ENCODE measurements at places on chromosomes 2 and 18.

DNA sequence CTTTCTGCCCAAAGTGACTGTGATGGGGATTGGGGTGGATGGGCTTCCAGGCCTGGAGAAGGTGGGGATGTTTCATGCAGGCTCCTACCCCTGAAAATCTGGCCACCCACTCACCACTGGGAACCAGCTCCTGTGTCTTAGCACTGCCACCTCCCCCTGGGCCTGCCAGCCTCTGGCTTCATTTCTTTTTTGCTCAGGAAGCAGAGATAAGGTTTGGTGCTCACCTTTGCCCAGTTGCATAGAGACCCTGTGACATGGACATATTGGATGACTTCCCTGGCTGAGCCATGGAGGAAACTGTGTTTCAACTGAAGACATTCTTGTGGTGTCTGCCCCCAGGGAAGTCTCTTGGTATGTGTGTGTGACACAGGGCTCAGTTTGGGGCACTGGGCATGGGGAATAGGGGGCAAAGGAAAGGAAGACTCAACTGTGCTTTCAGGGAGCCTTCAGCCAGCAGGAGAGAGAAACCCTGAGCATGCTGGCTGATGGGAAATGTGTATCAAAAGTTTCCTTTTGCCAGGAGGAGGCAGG is 16.7 kb downstream of the CTIF start:
- no peak for DNase-seq

DNA sequence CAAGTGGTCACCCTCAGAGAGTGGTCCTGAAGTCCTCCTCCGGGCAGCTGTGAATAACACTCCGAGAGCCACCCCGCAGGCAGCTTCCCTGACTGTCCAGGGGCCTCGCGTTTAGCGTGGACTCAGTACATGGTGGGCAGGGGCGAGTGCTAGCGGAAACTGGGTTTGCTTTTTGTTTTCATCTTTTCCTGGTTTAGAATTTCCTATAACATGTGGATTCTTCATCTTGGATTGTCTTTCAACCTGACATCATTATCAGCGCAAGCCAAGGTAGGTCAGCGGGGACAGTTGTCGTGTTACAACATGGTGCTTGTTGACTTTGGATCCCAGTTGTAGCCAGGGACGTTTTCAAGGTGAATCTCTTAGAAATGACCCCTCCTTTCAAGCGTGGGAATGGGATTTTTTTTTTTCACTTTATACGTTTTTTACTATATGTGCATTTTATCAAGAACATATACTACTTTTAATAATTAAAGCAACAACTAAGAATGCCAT is 20.9 kb downstream of the RMC1 start:
- no peak for DNase-seq

- no peak for DNase-seq
Observed at GRCh38 chr18:79950515-79951341, 725 bp downstream of the SLC66A2 start.

- no peak for DNase-seq
Observed at GRCh38 chr2:226873051-226873620, 37.3 kb downstream of the RHBDD1 start.

GRCh38 chr2:52916981-52917380 is 850.6 kb upstream of the CHAC2 start:
- no peak for DNase-seq

- DNase-seq: no peak
Observed at GRCh38 chr18:23401400-23402347, 51.4 kb upstream of the RIOK3 start.

GRCh38 chr2:186664385-186665043 is 29.3 kb upstream of the FAM171B start:
- no peak for DNase-seq

DNA sequence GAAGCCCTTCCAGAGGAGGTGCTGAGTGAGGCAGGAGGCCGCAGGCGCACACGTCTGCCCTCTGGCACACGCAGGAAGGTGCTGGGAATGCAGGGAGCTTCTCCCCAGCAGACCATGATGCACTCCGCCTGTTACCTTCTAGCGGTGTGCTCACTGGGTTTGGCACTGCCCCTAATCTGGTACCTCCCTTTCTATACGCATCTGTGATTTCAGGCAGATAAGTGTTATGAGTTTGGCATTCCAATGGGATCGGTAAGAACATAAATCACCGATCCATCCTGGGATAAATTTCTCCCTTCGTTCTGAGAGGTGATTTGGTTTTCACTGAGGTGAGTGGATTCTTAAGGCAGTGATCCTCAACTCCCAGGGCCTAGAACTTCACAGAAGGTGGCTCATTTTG is 34.6 kb downstream of the ODC1 start:
- no peak for DNase-seq

GRCh38 chr2:56040189-56040588 is 116.6 kb upstream of the EFEMP1 start:
- no peak for DNase-seq

- no peak for DNase-seq
Observed at GRCh38 chr2:29035016-29035745, 39.1 kb downstream of the PCARE start.

GRCh38 chr2:28754321-28754720 is 2.7 kb downstream of the PPP1CB start:
- DNase-seq: no peak

DNA sequence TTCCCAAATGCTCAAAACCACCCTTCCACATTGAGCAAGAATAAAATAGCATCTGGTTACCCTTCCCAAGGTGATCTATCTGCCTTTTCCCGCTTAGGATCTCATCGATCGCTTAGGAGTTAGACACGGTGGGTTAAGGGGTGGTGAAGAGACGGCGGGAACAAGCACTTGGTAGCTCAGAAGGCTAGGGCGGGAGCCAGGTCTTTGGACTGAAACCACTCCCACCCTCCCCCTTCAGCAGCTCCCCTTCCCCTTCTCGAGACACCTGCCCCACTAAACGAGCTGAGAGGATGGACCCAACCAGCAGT is 513 bp downstream of the THOC1 start:
- DNase-seq: no peak

DNA sequence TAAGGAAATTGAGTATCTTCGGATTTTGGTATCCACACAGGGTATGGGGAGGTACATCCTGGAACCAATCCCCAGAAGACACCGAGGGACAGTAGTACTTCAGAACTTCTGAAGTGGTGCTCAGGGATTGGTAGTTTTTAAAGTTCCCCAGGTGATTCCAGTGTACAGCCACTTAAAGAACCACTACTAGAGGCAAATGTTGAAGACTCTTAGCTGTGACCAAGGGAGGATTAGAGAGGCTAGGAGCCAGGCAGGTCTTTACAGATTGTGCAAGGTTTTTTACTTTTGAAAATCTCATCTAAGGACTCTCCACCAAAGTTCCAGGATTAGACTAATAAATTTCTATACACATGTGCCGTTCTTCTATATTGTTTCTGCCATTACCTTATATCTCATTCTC is 52.9 kb upstream of the GLS start:
- no peak for DNase-seq

DNA sequence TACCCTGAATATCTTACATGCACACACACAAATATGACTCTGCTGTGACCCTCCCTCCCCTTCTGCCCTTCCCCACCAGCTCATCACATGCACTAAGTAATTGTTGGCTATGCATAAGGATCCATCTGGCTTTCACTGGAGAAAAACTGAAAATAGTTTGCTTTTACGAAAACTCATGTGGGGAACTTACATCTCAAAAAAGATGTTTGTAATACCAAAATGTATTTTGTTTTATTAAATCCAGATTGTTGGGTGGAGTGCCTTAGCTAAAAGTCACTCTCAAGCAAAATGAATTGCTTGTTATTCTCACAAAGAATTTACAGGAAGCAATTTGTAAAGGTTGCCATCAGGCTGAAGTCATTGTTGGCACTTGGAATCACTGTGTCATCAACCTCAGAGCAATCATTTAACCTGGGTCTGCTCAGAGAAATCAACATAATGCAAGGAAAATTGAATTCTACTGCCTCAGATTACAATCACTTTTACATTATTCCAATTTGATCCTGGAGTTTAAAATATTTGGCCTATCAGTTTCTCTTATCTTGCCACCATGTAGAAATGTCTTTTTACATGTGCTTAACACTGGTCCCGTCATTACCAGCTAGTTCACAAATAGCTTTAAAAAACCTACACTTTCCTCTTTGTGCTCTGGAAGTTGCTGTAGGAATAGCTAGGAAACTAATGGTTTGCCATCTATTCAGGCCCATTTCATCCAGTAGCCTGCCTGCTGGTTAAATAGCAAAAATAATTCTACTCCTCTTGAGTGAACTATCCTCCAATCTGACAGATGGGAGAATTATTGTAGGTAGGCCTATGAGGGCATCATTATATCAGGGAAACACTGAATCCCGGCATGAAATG is 90.3 kb upstream of the TMEM17 start:
- DNase-seq: no peak

DNA sequence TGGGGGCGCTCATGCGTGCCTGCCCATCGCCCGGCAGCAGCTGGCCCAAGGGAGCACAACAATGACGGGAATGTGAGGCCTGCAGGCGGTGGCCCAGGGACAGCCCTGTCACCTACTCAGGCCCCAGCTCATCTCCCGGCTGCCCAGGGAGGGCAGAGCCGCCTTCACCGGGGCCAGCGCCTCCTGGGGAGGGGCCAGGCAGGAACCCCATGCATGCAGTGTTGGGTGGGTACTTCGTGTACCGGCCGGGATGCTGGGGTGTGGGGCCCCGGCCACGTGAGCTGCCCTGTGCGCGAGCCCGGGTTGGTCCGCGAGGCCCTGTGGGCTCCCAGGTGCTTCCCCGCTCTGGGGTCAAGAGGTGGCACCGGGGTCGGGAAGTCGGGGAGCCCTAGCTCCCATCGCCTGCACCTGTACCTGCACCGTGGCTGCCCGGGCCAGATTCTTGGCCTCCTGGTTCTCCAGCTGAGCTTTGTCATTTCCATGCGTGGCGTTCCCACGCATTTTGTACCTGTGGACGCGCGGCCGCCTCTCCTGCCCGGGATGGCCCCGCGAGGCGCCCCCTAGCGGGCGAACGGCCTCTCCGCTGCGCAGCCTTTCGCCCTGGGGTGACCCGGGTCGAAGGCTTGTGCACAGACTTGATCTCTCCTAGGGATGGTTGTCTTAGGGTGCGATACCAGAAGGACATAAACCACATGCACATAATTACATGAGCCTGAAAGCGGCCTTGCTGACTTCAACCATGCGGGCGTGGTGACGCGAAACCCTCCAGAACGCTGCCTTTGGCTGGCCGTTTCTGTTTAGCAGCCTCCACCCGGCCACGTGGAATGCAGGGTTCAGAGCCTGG is 950 bp downstream of the KLHL30 start:
- no peak for DNase-seq

DNA sequence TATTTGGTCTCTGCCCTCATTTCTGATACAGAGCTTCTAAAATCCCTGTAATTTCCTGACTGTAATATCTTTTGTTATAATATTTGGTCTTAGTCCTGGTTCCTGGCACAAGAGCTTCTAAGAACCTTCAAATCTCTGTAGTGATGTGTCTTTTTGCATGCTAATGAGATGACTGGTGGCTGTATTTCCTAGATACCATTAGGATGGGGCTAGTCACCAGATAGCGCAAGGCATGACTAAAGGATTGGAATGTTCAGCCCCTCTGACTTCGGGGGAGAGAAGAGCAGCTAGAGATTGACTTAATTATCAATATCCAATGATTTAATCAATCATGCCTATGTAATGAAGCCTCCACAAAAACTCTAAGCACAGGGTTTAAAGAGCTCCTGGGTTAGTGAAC is 620.8 kb upstream of the ACVR2A start:
- no peak for DNase-seq

- no peak for DNase-seq
Observed at GRCh38 chr2:200274116-200275075, 32.1 kb upstream of the SPATS2L start.

- DNase-seq: no peak
Observed at GRCh38 chr18:38115201-38115600, 549.6 kb upstream of the CELF4 start.

DNA sequence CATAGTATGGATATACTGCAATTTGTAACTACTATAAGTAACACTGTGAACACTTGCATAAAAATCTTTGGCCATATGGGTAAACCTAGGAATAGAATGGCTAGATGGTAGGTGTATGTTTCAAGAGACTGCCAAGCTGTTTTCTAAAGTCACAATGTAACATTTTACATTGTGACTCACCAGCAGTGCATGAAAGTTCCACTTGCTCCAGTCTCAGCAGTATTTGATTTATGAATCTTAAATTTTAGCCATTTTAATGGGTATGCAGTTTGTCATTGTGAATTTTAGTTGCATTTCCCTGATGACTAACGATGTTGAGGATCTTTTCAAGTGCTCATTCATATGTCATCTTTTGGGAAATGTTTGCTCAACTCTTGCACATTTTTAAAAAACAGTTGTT is 86.1 kb downstream of the FARSB start:
- no peak for DNase-seq

GRCh38 chr18:50695431-50696176 is 124.2 kb downstream of the MRO start:
- DNase-seq: no peak

DNA sequence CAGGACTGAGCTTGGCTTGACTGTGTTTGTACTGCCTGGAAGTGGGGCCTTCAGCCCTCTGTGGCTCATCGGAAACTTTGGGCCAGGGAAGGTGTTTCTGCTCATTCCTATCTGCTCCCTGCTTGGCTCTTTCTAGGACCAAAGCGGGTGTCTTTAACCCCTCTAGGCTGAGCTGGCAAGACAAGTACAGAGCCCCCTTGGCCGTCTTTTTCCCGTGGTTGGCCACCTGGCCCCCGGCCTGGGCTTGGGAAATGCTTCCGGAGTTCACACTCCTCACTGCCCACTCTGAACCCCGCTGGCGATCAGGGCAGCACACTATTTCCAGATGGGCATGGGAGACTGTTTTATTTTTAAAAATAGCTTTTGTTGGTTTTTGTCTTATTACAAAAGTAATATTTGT is 243.0 kb downstream of the DYSF start:
- DNase-seq: no peak

GRCh38 chr2:189625636-189626035 is 35.6 kb upstream of the ASNSD1 start:
- DNase-seq: no peak

- no peak for DNase-seq
Observed at GRCh38 chr2:65608466-65608865, 176.1 kb upstream of the SPRED2 start.

DNA sequence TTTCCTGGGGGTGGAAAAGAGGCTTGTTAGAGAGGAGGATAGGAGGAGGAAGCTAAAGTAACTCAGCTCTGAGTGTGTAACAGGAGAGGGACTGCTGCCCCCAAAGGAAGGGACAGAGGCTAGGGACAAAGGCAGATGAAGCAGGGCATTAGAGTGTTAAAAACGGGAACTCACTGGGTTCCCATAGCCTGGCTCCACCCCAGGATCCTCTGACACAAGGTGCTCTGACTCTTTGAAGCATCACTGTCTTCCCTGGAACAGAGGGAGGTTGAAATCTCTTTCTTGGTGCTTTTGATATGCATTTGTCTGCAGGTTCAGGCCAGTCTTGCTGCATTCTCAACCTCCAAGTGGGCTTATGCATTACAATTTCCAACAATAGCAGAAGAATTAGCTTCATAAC is 22.9 kb downstream of the IL36A start:
- no peak for DNase-seq

DNA sequence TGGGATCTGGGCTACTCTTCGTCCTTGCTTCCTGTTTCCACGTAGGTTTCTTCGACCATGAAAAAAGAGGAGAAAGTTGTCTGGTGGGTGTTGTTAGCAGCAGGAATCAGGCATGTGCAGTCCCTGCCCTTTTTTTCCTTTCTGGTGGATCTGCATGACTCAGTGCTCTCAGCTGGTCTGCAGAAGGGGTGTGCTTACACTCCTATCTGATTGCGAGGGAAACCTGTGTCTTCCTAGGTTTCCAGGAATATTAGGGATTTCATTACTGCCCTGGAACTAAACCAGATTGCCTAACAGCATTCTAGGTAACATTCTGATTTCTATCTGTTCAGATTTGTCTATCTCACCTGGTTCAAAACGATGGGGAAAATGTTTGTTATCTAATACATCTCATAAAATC is 174.3 kb downstream of the CCDC102B start:
- DNase-seq: no peak
